Activated CD4-positive, alpha-beta T cell treated with anti-CD3 and anti-CD28 coated beads for 36 hours (primary cell): ENCODE measurements at places on chromosomes 5 and 9.

DNA sequence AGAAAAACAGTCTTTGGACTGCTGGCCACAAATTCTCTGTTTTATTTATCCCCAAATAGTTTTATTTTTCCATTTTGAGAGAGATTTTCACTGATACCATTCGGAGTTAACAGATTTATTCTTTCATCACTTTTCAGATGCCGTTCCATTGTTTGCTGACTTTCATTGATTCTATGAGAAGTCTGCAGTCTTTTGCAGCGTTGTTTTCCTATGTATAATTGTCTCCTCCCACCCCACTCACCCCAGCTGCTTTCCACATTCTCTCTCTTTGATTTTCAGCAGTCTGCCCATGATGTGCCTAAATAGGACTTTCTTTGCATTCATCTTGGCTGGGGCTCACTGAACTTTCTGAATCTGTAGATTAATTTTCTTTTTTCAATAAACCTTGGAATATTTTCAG, 107.6 kb downstream of the C9orf50 start:
- no peak for DNase-seq

- no peak for DNase-seq
These were observed 2.4 kb downstream of the TLE4 start for GRCh38 chr9:79574136-79574535.

DNA sequence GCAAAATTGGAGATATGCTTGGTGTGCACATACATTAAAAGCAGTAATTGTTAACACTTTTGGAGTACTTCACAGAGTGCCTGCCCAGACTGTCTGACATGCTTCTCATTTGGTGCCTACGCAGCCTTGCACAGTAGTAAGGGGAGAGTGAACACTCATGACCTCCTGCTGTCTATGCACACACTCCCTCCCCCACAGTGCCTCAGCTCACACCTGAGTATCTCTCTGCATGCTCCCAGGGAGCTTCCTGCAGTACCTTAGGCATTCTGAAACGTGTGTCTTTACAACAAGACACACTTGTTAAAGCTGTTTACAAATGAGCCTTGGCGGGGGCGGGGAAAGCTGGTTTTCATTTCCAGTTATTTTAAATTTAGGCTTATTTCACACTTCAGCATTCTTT, 18.0 kb downstream of the MAP3K1 start:
- peak; percentile 69 for DNase-seq

DNA sequence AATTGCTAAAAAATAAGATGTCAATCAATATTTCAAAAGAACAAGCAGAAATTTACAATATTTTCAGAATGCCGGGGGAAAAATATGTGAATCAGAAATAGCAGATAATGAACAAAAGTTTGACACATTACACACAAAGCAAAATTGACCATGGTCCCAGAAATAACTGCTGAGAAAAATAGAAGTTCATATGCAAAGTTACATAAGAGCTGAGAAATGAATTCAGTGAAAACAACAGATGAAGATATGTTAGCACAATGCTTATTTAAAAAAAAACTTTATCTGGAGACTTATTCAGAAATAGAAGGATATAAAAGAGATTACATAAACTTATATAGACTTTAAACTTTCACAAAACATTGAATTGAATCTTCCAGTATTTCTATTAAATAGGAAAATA, 1483.7 kb upstream of the ACO1 start:
- no peak for DNase-seq

DNA sequence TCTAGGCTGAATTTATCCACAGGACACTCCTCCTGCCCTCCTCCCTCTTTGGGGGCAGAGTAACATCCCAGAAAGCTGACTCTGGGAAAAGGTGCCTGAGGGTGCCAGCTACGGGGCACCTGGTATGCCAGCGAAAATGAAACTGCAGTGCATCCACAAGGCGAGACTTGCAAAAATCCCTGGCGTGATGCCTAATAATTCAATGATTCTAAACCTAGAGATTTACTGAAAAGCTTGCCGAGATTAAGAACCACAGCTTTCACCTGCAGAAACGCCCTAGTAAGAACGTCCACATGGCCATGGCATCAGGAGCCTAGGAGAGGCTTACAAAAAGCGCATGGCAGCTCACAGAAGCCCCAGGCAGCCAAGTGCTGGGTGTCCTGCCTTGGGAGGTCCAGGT, 20.9 kb downstream of the CCNJL start:
- no peak for DNase-seq
